ENCODE measurements at places on chromosomes 4 and X. TPM values are rescaled to one million over a fixed set of nuclear protein-coding genes. Genes with fewer than 3 reads are reported as not detected.

- no peak for DNase-seq
These were observed 702.5 kb downstream of the ARAP2 start for GRCh38 chr4:35541888-35542213.

DNA sequence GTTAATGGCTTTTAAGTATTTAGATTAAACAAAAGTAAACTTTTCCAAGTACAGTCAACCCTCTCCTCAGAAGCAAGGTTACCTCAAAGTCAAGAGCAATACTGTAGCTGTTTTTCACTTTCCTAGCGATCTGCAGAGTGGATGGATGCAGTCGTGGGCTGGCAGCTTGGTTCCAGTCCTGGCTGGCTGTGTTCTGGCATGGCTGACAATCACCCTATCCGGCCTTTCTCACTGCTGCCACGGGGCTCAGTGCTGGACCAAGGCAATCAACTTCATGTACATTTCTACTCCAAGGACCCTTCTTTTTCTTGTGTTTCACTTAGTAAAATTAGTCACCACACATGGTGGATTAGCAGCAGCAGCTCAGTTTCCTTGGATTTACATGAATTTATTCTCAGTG lies 208.3 kb downstream of the GABRB1 start:
- no peak for DNase-seq

- DNase-seq = peak; percentile 25
These were observed 104.7 kb downstream of the MGST2 start for GRCh38 chr4:139770361-139770760.

- DNase-seq = no peak
These were observed 112.3 kb upstream of the BANK1 start for GRCh38 chr4:101678180-101678579.

GRCh38 chr4:18012807-18013462 lies 8.6 kb downstream of the LCORL start:
- DNase-seq = no peak

GRCh38 chr4:82124932-82125786 lies 248.6 kb downstream of the HNRNPD start:
- DNase-seq = no peak

DNA sequence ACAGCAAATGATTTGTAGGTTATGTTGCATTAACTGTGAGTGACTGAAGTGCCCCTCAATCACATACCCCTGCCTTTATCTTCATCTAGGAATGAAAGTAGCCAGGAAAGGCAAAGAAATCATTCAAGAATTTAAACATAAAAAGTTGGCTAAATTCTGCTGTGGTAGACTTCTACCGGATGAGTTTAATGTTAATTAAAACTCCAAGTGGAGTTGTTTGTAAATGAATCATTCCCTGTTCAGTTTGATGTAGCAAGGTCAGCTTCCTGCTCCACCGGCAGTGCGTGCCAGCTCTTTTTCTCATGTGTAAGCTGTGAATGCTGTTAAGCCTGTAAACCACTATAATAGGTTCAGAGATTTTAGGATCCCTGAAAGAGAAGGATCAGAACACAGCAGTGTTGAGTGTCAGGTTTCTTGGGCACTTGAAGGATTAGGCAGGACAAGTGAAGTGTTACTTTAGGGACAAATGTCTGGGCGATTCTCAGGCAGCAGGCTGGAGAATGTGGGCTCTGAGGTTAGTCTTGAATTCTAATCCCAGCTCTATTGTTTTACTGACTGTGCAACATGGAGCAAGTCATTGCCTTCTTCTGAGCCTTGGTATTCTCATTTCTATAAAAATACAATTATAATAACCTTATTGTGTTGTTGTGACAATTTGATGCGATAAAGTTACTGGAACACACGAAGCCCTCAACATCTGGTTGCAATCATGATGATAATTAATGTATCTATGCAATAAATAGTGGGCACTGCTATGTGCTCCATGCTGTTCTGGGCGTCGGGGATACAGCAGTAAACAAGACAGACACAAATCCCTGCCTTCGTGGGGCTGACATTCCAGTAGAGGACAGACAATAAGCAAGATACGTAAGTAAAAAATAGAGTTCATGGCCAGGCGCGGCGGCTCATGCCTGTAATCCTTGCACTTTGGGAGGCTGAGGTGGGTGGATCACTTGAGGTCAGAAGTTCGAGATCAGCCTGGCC lies 112.0 kb downstream of the SHROOM3 start:
- no peak for DNase-seq

- no peak for DNase-seq
These were observed 98.2 kb downstream of the YIPF7 start for GRCh38 chr4:44553180-44553579.

The DUX4 gene
- 0.58 TPM for polyA plus RNA-seq

GRCh38 chr4:127097061-127097460 lies 535.7 kb upstream of the INTU start:
- DNase-seq = no peak

DNA sequence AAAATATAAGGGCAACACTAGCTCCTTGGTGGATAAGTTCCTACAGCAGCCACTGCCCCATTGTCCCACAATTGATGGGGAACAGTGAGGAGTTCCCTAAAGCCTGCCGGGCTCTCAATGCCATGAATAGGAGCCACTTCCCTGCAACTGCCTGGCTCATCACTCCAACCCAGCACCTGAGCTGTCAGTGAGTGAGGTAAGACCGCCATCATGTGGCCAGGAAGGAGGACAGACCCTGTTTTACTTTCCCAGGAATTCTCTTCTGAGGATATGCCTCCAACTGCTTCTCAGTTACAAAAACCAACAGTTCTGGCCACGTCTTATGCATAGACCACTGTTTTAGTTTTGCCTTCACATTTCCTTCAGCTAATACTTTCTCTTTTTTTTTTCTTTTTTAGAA lies 45.5 kb downstream of the SRPX start:
- no peak for DNase-seq

GRCh38 chr4:150251752-150252190 lies 173.5 kb downstream of the DCLK2 start:
- DNase-seq = no peak

The SCML2 gene
- polyA plus RNA-seq = 6.0 TPM

Data from hindlimb muscle (tissue), 1 donor.